ENCODE measurements at places on chromosomes 11 and 22.

GRCh38 chr22:37998543-37998942 is 14.2 kb upstream of the SOX10 start:
- DNase-seq = no peak

DNA sequence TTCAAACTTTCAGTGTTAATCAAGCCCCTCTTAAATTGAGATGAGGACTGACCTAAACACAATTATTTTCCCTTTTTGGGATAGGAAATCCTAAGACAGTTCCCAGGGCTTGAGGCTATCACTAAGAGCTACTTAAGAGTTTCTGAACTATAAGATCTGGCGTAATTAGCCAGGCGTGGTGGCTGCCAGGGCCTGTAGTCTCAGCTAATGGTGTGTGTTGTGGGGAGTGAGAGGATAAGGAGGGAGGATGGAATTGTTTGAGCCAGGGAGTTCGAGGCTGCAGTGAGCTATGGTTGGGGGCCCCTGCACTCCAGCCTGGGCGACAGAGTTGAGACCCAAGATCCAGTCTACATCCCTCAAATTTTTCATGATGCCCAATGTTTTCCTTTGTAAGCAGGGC is 23.5 kb upstream of the EXPH5 start:
- no peak for DNase-seq

DNA sequence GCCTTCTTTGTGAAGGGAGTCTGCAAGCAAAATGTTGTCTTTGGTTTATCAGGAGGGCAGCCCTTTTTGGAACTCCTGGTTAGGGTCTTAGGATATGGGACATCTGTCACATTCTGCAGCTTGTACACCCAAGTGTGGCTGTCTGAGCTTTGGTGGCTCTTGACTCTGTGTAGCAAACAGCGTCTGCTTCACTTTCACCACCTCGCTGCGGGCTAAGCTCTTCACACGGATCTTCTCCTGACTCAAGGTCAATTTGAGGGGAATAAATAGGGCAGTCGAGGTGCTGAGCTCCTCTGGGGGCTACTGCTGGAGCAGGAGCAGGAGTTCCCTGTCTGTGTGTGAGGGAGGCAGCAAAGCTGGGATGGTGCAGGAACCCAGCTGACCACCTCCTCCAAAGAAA is 10.6 kb downstream of the MICAL2 start:
- no peak for DNase-seq

DNA sequence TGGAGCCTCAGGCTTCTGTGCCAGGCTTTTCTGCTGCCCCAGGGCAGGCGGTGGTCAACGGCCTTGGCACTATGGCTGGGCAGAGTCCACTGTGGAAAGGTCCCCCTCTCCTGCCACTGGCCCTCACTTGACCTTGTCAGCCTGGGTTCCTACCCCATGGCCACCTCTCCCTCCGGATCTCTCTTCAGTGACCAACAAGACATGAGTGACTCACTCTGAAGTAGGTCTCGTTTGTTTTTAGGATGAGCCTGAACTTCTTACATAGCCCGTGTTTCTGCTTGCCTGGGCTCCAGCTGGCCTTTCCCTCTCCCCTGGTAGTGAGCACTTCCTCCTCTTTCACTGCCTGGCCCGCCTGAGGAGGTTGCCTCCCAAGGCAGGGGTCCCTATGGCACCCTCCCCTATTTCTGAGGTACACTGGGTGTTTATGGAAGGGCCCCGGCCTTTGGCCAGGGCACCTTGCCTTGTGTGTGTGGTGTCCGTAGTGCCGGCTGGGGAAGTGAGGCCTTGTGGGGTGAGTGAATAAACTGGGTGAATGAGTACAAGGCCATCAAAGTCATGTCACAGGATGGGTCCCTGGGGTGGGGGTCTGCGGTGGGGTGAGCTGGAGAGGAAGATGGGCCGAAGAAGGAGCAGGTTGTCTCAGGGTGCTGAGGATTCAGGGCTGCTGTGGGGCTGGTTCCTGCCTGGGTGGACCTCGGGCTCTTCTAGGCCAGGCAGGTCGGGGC is 5.0 kb downstream of the SHANK3 start:
- DNase-seq = no peak

- DNase-seq = no peak
Measured at GRCh38 chr11:66936311-66936711, 21.9 kb downstream of the PC start.

DNA sequence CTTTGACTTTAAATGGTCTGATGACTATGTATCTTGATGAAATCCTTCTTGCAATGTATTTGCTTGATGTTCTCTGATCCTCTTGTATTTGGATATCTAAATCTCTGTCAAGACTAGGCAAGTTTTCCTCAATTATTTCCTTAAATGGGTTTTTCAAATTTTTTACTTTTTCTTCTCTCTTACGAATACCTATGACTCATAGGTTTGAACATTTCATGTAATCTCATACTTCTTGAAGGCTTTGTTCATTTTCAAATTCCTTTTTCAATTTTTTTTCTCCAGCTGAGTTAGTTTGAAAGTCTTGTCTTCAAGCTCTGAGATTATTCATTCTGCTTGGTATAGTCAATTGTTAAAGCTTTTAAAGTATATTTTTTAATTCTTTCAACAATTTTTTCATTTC is 13.1 kb downstream of the OR10W1 start:
- DNase-seq = no peak

DNA sequence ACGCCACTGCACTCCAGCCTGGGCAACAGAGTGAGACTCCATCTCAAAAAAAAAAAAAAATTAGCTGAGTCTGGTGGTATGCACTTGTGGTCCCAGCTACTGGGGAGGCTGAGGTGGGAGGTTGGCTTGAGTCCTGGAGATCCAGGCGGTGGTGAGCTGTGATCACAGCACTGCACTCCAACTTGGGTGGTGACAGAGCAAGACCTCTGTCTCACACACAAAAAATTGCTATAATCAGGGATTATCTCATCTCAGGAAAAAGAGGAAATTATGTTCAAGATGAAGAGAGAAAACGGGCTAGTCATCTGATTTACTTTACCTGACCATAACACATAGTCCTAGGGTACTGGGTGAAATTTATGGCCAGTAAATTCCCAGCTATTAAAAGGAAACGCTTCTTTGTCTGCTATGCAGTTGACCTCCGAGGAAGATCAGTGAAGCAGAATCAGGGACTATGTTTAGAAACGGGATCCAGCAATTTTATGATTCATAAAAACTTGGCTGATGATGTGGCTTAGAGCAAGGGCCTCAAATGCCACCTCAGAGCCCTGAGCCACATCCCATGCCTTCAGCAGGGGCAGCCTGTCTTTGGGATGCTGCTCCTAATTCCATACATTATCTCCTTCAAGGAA is 386.2 kb downstream of the NTM start:
- DNase-seq = no peak

Measured in cortex of kidney (tissue), 1 donor.